ENCODE measurements at places on chromosomes 7 and 10.
A peak's percentile ranks its signal among the peaks of the same experiment; 100 is the strongest.

DNA sequence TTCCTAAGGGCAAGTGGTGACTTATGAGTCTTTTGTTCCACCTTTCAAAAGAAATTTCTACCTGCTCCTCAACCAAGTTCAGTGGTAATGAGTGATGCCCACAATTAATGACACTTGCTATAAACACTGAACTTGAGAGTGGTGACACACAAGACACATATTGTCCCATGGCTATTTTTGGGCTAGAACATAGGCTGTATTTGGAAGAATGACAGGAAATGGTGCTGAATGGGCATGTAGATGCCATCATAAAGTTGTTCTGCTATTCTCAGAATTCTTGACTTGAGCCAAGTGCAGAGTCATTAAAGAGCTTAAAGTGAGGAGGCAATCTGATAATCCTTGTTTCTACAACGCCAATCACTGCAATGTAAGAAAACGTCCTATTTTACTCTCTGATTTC lies 313.3 kb downstream of the AGMO start:
- no peak for DNase-seq

GRCh38 chr7:75887669-75888369 lies 9.0 kb downstream of the RHBDD2 start:
- DNase-seq: no peak

- no peak for DNase-seq
These were observed 145.4 kb downstream of the CUBN start for GRCh38 chr10:16984242-16984641.

- DNase-seq: peak; percentile 67
These were observed 11.5 kb upstream of the SP8 start for GRCh38 chr7:20798081-20798693.

DNA sequence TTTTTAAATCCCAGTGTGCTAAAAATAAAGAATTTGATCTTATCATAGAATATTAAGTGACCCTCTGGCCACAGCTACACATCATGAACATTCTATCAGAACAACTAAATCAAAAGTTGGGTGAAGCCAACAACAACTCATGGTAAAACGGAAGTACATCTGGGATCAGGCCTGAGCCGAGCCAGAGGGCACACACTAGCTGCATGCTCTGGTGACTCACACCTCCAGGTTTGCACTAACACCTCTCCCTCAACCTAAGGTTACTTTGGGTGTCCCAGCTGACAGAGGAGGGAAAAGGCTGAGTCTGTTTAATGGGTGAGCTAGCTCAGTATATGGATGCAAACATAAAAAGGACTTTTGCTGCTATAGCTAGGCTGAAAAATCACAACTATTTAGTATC lies 281.6 kb downstream of the HGF start:
- DNase-seq: no peak

- DNase-seq: no peak
These were observed 76.8 kb upstream of the PITRM1 start for GRCh38 chr10:3249307-3249889.

- DNase-seq: no peak
These were observed 202.8 kb downstream of the MAD1L1 start for GRCh38 chr7:2029936-2030335.

DNA sequence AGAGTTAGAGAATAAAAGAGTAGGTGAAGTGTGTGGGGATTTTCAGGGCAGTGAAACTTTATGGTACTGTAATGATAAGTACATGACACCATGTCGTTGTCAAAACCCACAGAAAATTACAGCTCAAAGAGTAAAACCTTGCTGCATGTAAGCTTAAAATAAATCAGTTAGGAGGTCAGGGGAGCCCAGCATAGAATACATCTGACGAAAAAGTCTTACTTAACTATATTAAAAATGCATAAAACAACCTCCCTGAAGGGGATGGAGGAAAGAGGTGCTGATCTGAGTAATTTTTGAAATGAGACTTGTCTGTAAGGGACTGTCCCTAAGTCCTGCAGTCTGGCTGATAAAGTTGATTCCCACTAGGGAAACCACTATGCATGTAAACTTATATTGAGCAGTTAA lies 49.8 kb upstream of the AKR1E2 start:
- no peak for DNase-seq

Measured in NCI-H1092 (cell line).